ENCODE measurements at places on chromosomes 13 and 19. TPM values are rescaled to one million over a fixed set of nuclear protein-coding genes. Genes with fewer than 3 reads are reported as not detected.

The PSG3 gene
- not detected for polyA plus RNA-seq

The THOP1 gene
- polyA plus RNA-seq, result 40.2 TPM

The PNMA8B gene
- polyA plus RNA-seq, result not detected

The FTL gene
- 4,521 TPM for polyA plus RNA-seq

The KLK8 gene
- not detected for polyA plus RNA-seq
